A549 treated with CORT108297 at 1 μM for 4 hours (cell line): ENCODE measurements at places on chromosomes 13 and 19. TPM values are rescaled to one million over a fixed set of nuclear protein-coding genes. Genes with fewer than 3 reads are reported as not detected.

The GRK1 gene
- not detected in 5 replicates for total RNA-seq

The SIAH3 gene
- not detected in 5 replicates for total RNA-seq

The PRR22 gene
- 2.1 to 3.3 TPM (median 2.9 TPM) in 5 replicates for total RNA-seq

The FFAR3 gene
- total RNA-seq: not detected in 5 replicates

The CLDND2 gene
- 6.1 to 12.5 TPM (median 10.5 TPM) in 5 replicates for total RNA-seq

The GTF3A gene
- 94.8 to 100 TPM (median 98.4 TPM) in 5 replicates for total RNA-seq

The GDF15 gene
- 26.2 to 63.2 TPM (median 48.3 TPM) in 5 replicates for total RNA-seq

The GRIN3B gene
- total RNA-seq: 1.5 to 3.4 TPM (median 2.6 TPM) in 5 replicates

The MEGF8 gene
- total RNA-seq: 20.9 to 29.9 TPM (median 23.3 TPM) in 5 replicates

The CEACAM16 gene
- 0.09 to 0.24 TPM (median 0.10 TPM) in 4 of 5 replicates, not detected in the other for total RNA-seq

The ZNF560 gene
- total RNA-seq: not detected in 5 replicates

The ANKLE1 gene
- total RNA-seq: 0.28 to 0.88 TPM (median 0.62 TPM) in 5 replicates

The NFIX gene
- 3.3 to 5.1 TPM (median 4.6 TPM) in 5 replicates for total RNA-seq

The BRSK1 gene
- 3.3 to 5.4 TPM (median 4.0 TPM) in 5 replicates for total RNA-seq

The TJP3 gene
- total RNA-seq: 0.29 to 0.53 TPM (median 0.33 TPM) in 5 replicates

The CD79A gene
- total RNA-seq: 0.47 to 1.3 TPM (median 1.0 TPM) in 5 replicates

The FAM216B gene
- not detected in 5 replicates for total RNA-seq

The GPATCH1 gene
- total RNA-seq: 12.4 to 15.4 TPM (median 13.6 TPM) in 5 replicates

The B9D2 gene
- 25.1 to 33.2 TPM (median 32.2 TPM) in 5 replicates for total RNA-seq

The OXGR1 gene
- total RNA-seq: not detected in 5 replicates

The RASAL3 gene
- not detected in 5 replicates for total RNA-seq

The DNAJC15 gene
- 0.01 to 0.06 TPM (median 0.02 TPM) in 5 replicates for total RNA-seq

The FGF14 gene
- 0.12 TPM in 1 of 5 replicates, not detected in the others for total RNA-seq

The SYNE4 gene
- 0.10 to 0.50 TPM (median 0.33 TPM) in 5 replicates for total RNA-seq

The KCNN1 gene
- 0.35 to 1.0 TPM (median 0.69 TPM) in 5 replicates for total RNA-seq

The ZNF497 gene
- 0.98 to 1.7 TPM (median 1.5 TPM) in 5 replicates for total RNA-seq

The KLK15 gene
- not detected in 5 replicates for total RNA-seq

The NFKBIB gene
- total RNA-seq: 64.4 to 131 TPM (median 110 TPM) in 5 replicates

The GAPDHS gene
- not detected in 5 replicates for total RNA-seq
